ENCODE measurements at places on chromosomes 16 and 17. TPM values are rescaled to one million over a fixed set of nuclear protein-coding genes. Genes with fewer than 3 reads are reported as not detected.

GRCh38 chr17:33955461-33955860 lies 299.6 kb upstream of the CCL2 start:
- DNase-seq = no peak

DNA sequence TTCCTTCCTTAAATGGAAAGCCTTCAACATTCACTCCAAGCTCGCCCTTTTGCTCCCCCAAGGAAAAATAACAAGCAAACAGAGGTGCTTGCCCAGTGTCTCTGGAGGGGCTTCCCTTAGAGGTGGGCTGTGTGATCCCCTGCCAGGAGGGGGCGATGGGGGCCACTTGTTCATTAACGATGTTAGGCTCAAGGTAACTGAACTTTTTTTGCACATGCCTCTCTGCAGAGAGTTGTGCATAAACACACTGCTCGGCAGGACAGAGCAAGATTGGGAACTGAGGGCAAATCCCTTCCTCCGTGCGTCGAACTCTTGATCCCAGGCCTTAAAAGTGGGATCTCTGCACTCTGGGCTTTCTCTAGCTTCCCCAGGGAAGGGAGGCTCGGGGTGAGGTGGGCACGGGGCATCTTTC lies 15.5 kb upstream of the NAGLU start:
- no peak for DNase-seq

DNA sequence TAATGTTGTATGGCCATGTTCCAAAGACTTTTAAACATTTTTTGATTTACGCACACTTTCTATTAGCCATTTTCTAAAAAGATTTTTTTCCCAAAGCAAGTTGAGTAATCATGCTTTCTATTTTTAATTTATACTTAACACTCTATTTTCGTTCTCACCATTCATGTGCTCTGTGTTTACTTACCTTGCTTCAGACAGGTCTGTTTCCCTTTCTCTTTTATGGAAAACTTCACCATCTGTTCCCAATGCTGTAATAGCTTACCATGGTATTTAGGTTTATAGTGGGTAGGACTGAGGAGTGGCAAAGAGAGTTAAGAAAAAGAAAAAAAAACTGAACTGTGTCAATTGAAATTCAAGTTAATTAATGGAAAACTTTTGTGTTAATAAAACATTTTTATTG lies 37.5 kb upstream of the KCNJ16 start:
- DNase-seq = no peak

OR1F1 gene
- 0.31 TPM for polyA plus RNA-seq

DNA sequence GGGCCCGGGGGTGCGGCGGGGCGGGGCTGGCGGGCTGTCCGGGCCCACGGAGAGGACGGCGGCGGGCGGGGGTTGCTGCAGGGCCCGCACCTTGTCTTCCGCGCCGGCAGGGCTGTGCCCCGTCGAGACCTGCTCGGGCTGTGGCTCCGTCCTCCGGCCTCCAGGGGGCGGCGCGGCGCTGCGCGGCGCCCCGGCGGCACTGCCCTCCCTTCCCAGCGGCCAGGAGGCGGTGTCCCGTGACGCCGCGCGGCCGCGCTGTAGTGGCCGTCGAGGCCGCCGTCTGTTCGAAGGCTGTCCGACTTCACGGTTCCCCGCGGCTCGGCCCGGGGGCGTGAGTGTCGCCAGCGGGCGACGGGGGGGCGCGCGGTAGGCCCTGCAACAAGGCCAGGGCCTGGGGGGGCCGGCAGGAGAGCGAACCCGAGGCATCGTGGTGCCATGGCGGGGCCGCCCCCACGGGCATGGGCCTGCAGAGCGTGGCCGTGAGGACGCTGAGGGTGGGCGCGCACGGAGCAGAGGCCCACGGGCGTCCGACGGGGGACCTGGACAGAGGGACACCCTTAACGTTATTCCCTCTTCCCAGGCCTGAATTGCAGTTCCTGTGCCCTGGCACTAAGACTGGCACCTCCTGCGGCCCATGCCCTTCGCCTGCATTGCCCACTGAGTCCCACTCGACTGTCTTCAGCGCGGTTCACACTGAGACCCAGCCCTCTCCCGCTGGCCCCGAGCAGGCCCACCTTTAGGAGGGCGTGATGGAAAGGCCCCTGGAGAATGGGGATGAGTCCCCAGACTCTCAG lies at the start of gene PLEKHG4:
PLEKHG4 (plus strand) TSS at position 237 of the 794 bp plus-strand sequence; CDS start at position 750, 513 bp downstream.
- peak; percentile 86 for DNase-seq

CDH8 gene
- 0.23 TPM for polyA plus RNA-seq
